ENCODE measurements at places on chromosomes 11 and 22.
A peak's percentile ranks its signal among the peaks of the same experiment; 100 is the strongest.

GRCh38 chr11:8317159-8317558 is 53.5 kb upstream of the LMO1 start:
- DNase-seq = no peak

DNA sequence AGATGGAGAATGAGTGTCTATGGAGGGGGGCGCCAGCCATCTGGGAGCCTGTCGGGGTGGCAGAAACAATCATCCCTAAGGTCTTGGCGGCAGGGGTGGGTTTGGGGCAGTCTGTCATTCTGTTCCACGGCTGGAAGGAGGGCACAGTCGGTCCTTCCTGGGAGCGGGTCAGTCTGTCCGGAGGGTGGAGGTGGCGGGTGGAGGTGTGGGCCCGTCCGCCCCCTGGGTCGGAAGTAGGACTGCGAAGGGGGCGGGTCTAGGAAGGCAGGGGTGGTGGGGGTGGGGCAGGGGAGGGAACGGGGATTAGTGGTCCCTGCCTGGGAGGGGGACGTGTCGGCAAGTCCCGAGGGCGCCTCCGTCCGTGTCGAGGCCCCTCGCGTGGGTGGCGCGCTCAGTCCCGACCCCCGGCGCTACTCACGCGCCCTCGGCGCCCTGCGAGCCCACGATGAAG is 461 bp downstream of the TBC1D10A start:
- DNase-seq = no peak

- DNase-seq = no peak
These were observed 63.5 kb downstream of the PAX6 start for GRCh38 chr11:31747581-31747980.

GRCh38 chr11:5107285-5107684 is 30.9 kb downstream of the OR52A5 start:
- DNase-seq = no peak

- DNase-seq = no peak
These were observed 261.4 kb upstream of the ISX start for GRCh38 chr22:34804604-34805003.

GRCh38 chr11:73047773-73048371 is 94.2 kb downstream of the FCHSD2 start:
- DNase-seq = no peak

GRCh38 chr11:83836065-83836464 is 549.9 kb upstream of the CCDC90B start:
- no peak for DNase-seq

- DNase-seq = no peak
These were observed 2.2 kb upstream of the HDAC10 start for GRCh38 chr22:50253046-50253915.

- no peak for DNase-seq
These were observed 77.6 kb downstream of the ENTHD1 start for GRCh38 chr22:39815932-39816331.

DNA sequence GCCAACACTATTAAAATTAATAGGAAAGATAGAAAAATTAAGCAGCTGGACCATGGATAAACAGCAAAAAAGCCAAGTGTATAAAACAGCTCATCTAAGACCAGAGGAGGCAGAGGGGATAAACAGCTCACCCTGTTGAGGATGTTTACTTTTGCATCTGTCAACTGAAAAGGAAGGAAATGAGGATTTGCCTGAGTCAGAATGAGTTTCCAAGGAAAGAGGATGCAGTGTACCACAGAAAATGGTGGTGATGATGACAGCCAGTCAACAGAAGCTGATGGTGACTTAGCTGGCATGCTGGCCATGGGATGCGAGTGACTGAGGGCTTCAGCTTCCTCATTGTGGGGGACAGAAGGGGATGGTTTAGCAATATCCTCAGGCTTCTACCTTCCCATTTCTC is 183.5 kb downstream of the KIRREL3 start:
- no peak for DNase-seq

DNA sequence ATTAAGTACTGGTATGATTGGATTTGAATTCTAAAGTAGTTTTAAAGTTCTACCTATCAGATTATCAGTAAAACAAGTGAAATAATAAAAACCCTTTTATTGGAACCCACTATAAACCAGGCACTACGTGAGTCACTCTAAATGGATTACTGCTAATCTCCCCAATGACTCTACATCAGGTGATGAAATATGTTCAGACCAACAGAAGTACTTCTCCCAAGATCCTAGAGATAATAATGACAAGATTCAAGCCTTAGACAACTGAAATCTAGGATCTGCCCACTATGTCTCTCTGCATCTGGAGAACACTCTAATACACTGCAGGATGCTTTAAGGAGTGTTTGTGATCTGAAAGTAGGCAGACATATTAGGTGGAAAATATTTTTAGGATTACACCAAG is 652.1 kb upstream of the CHORDC1 start:
- DNase-seq = no peak

- no peak for DNase-seq
These were observed 23.4 kb upstream of the GPR83 start for GRCh38 chr11:94424662-94425061.

DNA sequence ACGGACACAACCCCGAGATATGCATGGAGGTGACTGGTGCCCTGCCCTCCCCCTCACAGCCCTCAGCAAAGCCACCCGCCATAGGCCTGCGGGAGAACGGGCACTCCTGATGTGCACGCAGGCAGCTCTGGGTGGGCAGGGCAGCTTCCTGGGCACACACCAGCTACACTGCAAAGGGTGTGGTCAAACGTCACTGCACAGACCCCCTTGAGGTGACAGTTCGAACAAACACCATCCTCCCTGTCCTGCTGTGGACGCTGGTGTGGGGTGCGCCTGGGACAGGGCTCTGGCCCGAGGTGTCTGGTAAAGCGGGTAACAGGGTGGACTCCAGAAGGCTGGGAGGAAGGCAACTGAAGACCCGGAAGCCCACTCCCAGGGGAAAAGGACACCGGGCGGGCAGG is 21.9 kb upstream of the MOB2 start:
- no peak for DNase-seq

DNA sequence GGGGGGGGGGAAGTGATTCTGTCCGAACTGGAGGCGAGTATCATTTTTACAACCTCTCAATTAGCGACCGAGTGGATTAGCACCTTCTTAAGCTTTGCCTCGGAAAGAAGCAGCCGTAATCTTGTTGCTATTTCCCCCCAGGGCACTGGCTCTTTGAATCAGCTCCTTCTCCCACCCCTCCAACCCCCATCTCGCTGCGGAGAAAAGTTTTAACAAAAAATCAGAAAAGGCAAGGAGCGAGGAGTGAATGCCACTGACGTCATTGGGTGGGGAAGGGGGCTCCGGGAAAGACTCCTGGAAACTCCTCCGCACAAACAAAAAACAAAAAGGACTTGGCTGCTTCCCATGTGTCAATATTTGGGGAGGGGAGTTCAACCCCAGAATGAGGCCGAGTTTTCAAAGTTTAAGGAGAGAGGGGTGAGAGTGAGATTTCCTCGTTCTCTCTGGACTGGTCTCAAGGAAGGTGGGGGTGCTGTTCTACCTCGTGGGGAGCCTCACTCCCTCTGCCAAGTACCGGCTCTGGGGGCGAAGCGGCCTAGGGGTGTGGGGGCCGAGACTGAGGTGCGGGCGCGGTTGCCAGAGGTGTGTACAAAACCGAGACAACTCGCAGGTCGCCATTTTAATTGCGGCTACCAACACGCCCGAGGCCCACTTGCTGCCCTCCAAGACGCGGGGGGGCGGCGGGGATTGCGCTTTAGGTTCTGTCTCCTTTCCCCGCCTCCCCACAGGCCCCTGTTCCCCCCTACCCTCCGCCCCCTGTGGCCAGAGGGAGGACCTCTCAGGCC is 2.5 kb upstream of the PAX6 start:
- DNase-seq = no peak

GRCh38 chr22:32048069-32048468 is 5.0 kb downstream of the SLC5A1 start:
- no peak for DNase-seq

GRCh38 chr11:118406599-118407166 is 5.3 kb downstream of the ATP5MG start:
- no peak for DNase-seq

DNA sequence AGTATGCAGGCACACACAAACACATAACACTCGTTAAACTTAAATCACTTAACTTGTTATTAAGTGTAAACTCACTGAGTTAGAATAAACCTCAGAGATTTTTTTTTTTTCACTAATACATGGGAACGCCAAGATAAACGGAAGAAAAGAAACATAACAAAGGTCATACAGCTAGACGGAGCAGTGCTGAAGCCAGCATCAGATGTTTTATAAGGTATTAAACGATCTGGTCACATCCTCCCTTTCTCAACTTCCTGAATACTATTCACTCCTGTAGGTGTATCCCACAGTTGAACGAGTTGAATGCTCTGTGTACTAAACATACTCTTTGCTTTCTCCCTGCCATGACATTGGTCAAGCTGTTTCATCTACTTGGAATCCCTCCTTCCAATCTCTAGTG is 212.0 kb downstream of the SWAP70 start:
- no peak for DNase-seq

GRCh38 chr11:80846979-80847378 is 1406.1 kb upstream of the TENM4 start:
- no peak for DNase-seq

- DNase-seq = peak; percentile 88
These were observed 21.7 kb upstream of the HSPA8 start for GRCh38 chr11:123083623-123084029.

DNA sequence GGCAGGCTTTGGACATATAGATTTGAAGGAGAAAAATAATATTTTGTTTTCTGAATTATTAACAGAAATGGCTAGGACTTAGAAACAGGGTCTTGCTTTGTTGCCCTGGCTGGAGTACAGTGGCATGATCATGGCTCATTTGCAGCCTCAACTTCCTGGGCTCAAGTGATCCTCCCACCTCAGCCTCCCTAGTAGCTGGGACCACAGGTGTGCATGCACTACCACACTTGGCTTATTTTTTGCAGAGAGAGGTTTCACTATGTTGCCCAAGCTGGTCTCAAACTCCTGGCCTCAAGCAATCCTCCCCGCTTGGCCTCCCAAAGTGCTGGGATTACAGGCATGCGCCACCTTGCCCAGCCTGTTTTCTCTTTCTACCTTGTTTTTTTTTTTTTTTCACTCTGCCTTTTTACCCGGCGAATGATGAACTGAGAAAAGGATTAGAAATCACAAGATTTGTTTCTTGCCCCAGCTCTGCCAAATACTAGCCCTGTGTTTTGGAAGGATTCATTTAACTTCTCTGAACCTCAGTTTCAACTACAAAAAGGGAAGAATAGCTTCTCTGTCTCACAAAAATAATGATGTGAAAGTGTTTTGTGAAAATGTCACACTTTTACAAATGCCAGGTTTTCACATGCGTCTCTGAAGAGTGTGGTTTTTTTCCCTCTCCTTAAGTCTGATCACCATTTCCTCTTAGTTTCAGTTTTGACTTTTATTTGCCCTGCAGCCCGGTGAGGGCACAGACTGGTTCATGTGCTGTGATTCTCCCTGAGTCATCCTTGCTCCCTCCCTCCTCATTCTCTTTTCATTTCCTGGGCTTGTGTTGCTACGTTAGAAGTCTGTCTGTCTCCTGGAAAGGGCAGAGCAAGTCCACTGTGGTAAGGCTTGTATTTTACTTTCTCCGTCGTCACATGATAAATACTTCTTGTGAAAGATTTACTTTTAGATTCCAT is 67.7 kb downstream of the BCL2L13 start:
- peak; percentile 44 for DNase-seq

DNA sequence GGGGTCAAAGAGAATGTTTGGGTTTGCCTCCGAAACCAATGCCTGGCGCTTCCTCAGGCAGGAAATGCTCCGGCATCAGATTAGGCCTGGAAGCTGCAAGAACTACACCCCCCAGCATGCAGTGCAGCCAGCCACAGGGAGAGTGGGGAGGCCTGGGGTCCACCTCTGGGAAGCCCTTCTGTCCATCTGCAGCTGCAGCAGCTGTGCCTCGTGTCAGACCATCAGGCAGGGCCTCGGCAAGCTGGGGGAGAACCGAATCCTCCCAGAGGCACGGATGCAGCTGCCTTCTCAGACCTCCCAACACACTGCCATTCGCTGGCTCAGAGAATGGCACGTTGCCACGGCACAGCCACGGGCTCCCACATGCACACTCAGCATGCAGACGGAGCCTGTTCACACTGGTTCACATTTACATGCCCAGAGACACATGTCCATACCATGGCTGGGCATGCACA is 57.4 kb downstream of the NECTIN1 start:
- no peak for DNase-seq

- DNase-seq = no peak
These were observed 2.0 kb upstream of the NRXN2 start for GRCh38 chr11:64724863-64725532.

- no peak for DNase-seq
These were observed 79.0 kb downstream of the EFCAB6 start for GRCh38 chr22:43733138-43733537.

DNA sequence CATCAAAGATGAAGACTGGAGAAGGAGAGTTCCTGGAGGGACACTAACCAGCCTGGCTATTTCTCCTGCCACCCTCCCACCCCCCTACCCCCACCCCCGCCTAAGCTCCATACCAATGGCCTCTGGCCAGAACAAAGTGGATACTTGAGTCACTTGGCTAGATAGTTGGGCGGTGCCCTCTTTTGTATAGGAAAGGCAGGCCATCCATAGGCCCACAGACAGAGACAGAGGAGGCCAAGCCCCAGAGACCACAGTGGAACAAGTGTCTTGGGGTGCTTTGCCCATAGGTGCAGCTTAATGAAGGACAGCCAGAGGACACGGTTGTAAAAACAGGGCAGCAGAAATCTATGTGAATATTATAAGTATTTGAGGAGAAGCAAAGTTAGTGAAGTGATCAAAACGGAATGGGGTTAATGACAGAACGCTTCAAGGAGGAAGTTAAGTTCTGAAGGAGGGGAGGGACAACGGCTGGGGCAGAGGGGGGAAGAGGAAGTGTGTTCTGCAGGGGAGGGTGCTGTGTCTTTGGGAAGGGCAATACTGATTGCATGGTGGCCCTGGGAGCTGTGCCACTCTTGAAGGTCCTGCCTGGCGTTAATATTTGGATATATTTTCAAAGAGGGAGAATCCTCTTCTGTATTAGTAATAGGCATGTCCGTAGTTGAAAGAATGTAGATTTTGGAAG is 32.7 kb downstream of the FLI1 start:
- DNase-seq = peak; percentile 48

DNA sequence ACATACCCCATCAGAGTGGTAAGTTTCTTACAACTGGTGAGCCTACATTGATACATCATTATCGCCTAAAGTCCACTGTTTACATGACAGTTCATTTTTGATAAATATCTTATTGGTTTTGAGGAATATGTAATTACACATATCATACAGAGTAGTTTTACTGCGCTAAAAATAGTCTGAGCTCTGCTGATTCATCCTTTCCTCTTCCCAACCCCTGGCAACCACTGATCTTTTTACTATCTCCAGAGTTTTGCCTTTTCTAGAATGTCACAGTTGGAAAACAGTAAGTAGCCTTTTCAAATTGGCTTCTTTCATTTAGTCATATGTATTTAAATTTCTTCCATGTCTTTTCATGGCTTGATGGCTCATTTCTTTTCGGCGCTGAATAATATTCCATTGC is 112.8 kb downstream of the LARGE1 start:
- DNase-seq = no peak

- DNase-seq = no peak
These were observed 192.1 kb downstream of the MN1 start for GRCh38 chr22:27609451-27609888.

Data from CD4-positive, alpha-beta T cell treated with Interleukin-15 for 4 hours (primary cell).